ENCODE measurements at places on chromosomes 4 and X. TPM values are rescaled to one million over a fixed set of nuclear protein-coding genes. Genes with fewer than 3 reads are reported as not detected.

- no peak overlapping the region for H3K27ac ChIP-seq
- H3K4me1 ChIP-seq: peaks cover 8% of the 10 kb centered on the region
- H3K27me3 ChIP-seq: peaks cover 14% of the 10 kb centered on the region
- H3K4me3 ChIP-seq: no peak overlapping the region
- H3K36me3 ChIP-seq: no peaks in the 10 kb centered on the region
Observed at GRCh38 chr4:123661080-123661737, 264.6 kb downstream of the SPRY1 start.

GRCh38 chrX:39903937-39904336 is 193.8 kb downstream of the BCOR start:
- no peaks in the 10 kb centered on the region for H3K36me3 ChIP-seq
- H3K4me3 ChIP-seq: no peak overlapping the region
- no peaks in the 10 kb centered on the region for H3K27me3 ChIP-seq
- peak; percentile 93 for ATAC-seq

- ATAC-seq: no peak
- no peaks in the 10 kb centered on the region for H3K27me3 ChIP-seq
- no peak overlapping the region for H3K4me3 ChIP-seq
- H3K27ac ChIP-seq: no peak overlapping the region
- H3K36me3 ChIP-seq: no peaks in the 10 kb centered on the region
- H3K4me1 ChIP-seq: no peaks in the 10 kb centered on the region
Observed at GRCh38 chr4:53195815-53196661, 169.8 kb downstream of the SCFD2 start.

DNA sequence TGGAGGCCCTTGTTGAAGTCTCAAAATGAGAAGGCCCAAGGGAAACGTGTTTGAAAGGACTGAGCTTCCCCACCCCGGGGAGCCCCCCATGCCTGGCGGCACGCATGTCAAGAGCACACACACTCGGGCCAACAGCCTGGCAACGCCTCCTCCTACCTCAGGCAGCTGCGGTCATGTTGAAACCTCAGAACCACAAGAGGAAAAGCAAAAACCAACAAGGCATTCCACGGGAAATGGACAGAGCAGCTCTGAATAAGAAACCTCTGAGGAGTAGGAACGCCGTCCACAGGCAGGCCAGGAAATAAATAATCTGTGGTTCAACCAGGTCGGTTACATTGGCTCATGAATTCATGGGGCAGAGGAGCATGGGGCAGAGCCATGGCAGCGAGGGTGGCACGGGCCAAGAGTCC is 95.7 kb upstream of the AFAP1 start:
- H3K36me3 ChIP-seq: no peaks in the 10 kb centered on the region
- peaks cover 9% of the 10 kb centered on the region for H3K4me1 ChIP-seq
- H3K4me3 ChIP-seq: peak overlapping the region; percentile 24
- peak; percentile 56 for ATAC-seq
- peak overlapping the region; percentile 74 for H3K27ac ChIP-seq

GRCh38 chr4:67566335-67566734 is 7.8 kb downstream of the STAP1 start:
- no peaks in the 10 kb centered on the region for H3K36me3 ChIP-seq
- H3K27me3 ChIP-seq: no peaks in the 10 kb centered on the region
- no peak overlapping the region for H3K4me3 ChIP-seq
- ATAC-seq: peak; percentile 51

GRCh38 chr4:84719115-84719514 is 136.2 kb downstream of the CDS1 start:
- no peak overlapping the region for H3K4me3 ChIP-seq
- ATAC-seq: no peak
- no peaks in the 10 kb centered on the region for H3K27me3 ChIP-seq
- H3K27ac ChIP-seq: no peak overlapping the region

DNA sequence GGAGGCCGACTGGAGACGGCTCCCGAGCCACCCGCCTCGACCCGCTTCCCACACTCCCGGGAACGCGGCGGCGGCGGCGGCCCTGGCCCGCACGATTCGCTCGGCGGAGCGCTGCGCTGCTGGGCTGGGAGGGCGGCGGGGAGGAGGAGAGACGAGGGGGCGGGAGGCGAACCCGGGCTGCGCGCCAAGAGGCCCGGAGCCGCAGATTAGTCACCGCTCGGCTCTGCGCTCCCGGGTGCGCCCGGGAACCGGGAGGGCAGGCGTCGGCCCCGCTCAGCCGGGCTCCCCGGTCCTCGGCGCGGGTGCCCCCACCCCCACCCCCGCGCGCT is 11.2 kb upstream of the BCOR start:
- H3K36me3 ChIP-seq: no peaks in the 10 kb centered on the region
- no peaks in the 10 kb centered on the region for H3K4me1 ChIP-seq
- no peak overlapping the region for H3K27ac ChIP-seq
- ATAC-seq: peak; percentile 60
- peak overlapping the region; percentile 33 for H3K4me3 ChIP-seq

DNA sequence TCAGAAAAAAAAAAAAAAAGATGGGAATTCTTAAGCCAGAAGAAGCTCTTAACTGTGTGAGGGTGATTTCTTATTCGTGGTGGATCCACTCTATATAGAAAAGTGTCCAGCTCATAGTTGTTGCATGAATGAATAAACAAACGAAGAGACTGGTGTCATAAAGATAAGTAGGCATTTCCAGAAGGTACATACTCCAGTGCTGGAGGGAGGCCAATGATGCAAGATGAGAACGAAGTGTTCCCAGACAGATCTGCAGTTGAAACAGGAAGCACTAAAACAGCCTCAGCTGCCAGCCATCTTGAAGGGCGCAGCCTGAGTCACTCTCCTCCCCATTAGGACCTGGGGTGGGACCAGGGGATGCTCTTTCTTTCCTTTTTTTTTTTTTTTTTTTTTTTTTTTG is 47.4 kb upstream of the HOPX start:
- H3K4me1 ChIP-seq: peaks cover 8% of the 10 kb centered on the region
- no peak overlapping the region for H3K4me3 ChIP-seq
- H3K27me3 ChIP-seq: peaks cover 9% of the 10 kb centered on the region
- no peak for ATAC-seq
- no peak overlapping the region for H3K27ac ChIP-seq
- no peaks in the 10 kb centered on the region for H3K36me3 ChIP-seq

SLC4A4 gene
- total RNA-seq: 0.76 TPM

TRO gene
- total RNA-seq: 2.3 TPM

TEX13D gene
- not detected for total RNA-seq

All from activated T-helper 17 cell treated with anti-CD3 and anti-CD28 coated beads, Interleukin-2, amount 50 U/mL, for 72 hours (primary cell).